ENCODE measurements at places on chromosomes 7 and 10. TPM values are rescaled to one million over a fixed set of nuclear protein-coding genes. Genes with fewer than 3 reads are reported as not detected.
A peak's percentile ranks its signal among the peaks of the same experiment; 100 is the strongest.

Gene SLC18A3
- not detected for total RNA-seq

GRCh38 chr10:120480848-120481247 lies 23.8 kb downstream of the PLPP4 start:
- peak; percentile 24 for DNase-seq

- no peak for DNase-seq
Observed at GRCh38 chr7:85498031-85498430, 311.2 kb upstream of the SEMA3D start.

Gene CALD1
- total RNA-seq, result 411 TPM

GRCh38 chr7:30117896-30118295 lies 16.9 kb upstream of the MTURN start:
- DNase-seq, result no peak

GRCh38 chr10:53315709-53316108 lies 543.1 kb upstream of the MBL2 start:
- DNase-seq, result no peak

DNA sequence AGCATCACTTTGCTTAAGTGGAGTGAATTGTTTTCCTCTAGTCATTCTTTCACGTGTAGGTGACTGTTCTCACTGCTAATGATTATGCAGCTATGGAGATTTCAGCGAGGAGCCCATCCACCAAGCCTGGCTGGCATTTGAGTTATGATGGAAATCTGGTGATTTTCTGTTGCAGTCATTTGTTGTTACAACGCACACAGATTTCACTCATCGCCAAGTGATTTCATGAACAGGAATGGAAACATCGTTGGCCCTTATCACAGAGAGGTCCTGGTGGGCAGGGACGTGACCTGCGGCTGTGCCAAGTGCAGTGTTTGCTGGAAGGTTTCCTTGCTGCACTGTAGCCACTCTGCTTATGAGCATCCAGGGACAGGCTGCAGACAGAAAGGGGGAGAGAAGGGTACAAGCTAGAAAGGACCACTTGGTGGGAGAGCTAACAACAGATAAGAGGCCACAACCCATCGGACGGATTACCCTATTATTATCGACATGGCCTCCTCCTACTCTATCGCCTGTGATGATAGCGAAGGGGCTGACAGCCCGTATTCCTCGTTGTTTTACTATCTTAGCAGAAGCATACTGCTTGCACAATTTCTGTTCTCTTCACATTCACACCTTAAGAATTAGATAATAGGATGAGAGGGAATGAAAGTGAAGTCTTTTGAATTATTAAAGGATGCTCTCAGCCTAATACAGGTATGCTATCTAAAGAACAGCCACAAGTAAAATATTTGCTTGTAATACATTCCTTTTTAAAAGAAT lies 99.0 kb upstream of the PITRM1 start:
- DNase-seq, result no peak

Gene TAS2R41
- total RNA-seq, result not detected

DNA sequence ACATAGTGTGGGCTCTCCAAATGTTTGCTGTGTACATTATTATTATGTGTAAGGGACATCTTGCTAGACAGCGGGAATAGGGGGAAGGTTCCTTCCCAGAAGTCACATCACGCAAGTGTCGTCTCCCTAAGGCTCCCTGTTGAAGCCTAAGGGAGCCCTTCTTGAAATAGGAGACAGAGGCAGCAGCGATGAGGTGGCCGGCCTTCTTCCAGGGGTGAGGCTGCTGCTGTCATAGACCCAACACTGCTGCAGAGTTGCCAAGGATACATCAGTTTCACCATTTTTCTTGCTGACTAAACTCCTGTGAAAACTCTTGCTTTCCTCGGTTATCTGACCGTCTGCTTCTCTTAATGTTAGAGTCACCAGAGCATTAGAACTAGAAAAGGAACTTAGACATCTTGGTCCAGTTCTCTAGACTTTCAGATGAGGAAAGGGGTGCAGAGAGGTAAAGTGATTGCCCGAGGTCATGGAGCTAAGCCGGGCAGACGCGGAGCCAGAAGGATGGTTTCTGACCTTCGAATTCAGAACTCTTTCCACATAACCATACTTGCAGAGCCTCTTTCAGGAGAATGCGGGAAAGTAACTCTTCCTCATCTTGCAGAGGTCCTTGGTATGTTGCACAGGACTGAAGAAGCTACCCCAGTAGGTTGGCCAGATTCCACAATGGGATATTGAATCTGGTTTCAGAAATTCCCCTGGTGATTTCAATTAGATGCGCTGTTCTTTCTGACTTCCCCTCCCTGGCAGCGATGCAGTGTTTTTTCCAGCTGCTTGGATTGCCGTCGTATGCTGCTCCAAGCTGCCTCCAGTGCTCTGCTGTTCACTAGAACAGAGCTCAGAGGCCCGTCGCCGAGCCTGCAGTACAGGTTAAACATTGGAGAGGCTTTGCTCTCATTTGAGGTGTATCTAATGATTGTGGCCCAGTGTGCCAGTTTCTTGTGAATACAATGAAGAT lies 217.1 kb downstream of the CAMK1D start:
- DNase-seq, result no peak

Gene MMD2
- total RNA-seq, result not detected

Gene SLC39A12
- total RNA-seq, result not detected

DNA sequence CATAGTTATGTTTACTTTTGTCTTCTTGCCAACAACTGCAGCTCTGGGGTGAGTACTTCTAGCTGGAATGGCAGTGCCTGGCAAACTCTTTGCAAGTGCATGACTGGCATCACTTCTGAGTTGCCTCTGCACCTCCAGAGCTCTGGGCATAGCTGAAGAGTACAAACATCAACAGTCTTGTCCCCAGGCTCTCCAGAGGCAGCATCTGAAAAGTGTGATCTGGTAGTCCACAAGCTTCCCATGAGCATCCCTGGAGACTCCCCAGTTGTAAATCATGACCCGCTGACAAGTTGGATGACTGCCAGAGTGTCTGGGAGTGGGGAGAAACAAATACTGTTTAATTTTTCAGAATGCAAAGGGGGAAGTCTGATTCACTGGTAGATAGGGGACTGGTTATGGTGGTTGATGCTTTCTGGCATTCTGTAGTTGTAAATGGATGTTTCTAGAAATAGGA lies 138.9 kb upstream of the CDK13 start:
- DNase-seq, result peak; percentile 53

DNA sequence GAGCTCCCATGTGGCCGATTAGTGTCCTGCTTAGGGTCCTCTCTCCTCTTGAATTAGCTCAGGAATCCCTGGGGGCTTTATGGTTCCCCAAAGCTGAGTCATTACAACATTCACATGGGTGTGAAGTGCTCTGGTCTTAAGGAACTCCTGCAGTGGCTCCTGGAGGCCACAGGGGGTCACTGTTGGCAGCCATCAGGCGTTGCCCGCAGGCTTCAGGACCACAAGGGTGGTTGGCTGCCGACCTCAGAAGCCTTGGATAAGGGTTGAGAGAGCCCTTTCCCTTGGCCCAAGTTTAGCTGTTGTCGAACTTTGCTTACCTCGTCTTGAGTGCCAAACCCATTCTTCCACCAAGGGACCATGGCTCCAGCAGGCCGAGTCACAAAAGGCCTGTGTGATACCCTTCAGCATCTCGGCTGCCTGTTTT lies 61.7 kb downstream of the SH2D4B start:
- peak; percentile 23 for DNase-seq

DNA sequence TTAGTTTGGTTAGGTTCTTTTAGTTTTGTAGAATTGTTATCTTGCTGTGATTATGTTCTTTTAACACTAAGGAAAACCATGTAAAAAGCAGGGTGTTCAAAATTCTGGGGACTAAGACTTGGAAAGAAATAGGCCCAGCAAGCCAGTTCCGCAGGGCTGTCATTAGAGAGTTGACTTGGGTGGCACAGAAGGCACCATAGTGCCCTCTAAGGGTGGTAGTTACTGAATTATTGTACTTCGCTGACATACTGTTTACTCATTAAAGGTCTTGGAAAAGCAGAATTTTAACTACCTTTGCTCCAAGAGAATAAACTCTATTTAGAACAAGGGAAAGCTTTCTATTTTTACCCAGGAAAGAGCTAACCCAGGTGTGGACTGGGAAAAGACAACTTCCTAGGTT lies 86.5 kb downstream of the OTUD1 start:
- no peak for DNase-seq

Gene GIMAP2
- total RNA-seq, result not detected

DNA sequence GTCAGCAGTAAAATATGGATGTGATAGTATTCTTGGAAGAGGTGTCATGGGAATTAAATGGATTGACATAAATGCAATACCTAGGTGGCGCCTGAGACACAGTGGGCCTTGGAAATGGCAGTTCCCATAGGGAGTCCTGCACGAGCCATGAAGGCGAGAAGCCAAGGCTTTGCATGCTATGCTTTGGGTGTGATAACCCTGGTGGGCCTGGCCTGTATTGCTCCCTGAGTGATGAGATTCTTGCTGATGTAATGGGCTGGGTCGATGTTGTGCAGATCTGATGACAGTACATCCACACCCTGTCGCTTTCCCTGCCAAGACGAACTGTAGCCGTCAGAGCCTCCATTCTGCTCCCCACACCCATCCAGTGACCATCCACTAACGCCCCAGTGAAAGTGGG lies 46.4 kb downstream of the CREB5 start:
- DNase-seq, result no peak

DNA sequence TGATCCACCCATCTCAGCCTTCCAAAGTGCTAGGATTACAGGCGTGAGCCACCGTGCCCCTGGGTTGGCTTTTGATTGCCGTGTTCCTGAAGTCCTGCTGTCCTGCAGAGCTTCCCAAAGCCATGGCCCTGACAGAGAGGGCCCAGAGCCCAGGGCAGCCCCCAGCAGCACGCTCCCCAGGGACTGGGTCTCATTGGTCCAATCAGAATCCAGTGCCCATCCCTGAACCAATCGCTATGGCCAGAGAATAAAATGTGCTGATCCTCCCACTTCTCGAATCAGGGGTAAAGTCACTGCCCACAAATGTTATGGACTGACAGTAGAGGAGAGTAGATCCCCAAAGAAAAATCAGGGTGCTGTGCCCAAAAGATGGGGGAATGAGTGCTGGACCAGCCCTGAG lies 5.0 kb upstream of the C10orf105 start:
- no peak for DNase-seq

Gene CTAGE15
- 0.22 TPM for total RNA-seq

Gene PDE6C
- not detected for total RNA-seq

DNA sequence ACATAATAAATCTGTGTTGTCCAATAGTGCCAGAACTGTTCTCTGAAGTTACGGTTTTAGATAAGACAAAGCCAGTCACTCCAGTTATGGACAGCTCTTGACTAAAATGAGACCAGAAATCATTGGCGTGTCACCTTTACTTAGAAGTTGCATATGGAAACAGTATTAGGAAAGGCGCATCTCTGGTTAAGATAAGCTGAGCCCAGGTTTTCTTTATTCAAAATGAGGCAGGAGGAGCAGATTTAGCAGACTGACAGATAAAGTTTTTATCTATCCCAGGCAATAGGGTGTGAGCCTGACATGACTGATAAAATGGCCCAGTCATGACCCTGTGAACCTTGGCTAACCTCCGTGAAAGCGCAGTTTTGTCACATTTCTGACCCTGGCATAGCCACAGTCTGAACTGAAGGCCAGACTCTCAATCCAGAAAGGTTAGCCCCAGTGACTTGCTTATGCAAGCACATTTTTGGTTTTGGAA lies 4.2 kb downstream of the CYP26A1 start:
- DNase-seq, result peak; percentile 24

Gene UPP1
- 60.4 TPM for total RNA-seq

Gene ANKRD61
- total RNA-seq, result 0.42 TPM

DNA sequence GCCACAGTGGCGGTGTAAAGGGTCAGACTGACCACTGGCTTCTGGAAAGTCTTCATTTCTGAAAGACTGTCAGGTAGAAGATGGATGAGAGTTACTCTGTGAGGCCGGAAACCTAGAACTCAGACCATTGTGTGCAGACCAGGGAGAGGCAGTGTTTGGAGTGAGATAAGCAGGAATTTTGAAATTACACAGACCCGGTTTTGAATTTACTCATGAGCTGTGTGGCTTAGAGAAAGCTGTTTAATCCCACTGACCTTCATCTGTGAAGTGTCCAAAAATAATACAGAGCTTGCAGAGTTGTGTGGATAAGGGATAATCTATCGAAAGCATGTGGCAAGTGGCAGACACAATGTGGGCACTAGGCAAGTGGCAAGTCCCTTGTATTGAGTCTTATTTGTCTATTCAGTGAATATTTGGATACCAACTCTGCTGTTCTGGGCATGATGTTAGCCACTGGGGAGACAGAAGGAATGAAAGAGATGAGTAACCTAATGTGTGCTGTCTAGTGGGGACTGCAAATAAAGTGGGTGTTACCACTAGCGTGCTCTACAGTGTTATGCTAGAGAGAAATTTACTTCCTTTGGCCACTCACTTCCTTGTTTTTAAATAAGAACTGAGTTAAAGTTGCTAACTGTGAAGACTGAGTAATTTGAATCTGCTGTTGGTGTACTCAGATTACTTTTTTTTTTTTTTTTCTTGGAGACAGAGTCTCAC lies 69.4 kb downstream of the KIAA1217 start:
- no peak for DNase-seq

Gene VAX1
- total RNA-seq, result not detected

- no peak for DNase-seq
Observed at GRCh38 chr7:69656890-69657289, 58.6 kb downstream of the AUTS2 start.

DNA sequence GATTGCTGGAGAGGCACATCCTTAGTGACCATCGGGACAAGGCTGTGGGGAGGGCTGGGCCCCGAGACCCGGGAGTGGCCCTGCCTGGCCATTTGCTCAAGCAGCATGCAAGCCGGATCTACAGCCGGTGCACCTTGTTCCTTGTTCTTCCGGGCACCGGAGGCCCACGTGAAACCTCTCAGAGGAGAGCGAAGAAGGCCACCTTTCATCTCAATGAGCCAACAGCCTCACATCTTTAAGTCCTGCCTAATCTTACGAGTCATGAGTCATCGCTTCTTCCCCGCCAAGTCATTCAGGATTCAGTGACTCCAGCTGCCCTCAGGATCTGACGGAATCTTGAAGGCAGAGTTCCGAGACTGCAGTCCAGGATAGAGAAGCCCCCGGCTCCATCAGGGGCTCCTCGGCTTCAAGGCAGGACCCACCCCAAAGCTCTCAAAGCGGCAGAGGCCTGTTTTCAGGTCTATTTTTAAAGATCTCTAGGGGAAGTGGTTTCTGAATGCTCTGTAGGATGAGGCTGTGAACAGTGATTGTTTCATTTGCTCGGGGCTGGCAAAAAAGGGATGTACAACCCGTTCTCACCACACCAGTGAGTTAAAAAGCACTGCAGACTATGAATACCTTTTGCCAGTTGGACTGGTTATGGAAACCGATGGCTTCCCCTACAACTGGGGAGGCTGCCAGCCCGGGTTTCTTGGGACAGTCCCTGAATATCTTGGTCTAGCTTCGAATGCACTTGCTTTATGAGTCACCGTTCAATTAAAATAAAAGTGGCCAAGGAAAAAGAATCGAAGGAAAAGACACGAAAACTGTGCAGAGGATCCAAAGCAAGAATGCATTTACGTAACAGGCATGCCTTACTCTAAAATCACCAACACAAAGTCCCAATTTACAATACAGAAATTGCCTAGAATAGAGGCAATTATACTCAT lies 57.2 kb upstream of the ECHDC3 start:
- peak; percentile 57 for DNase-seq

DNA sequence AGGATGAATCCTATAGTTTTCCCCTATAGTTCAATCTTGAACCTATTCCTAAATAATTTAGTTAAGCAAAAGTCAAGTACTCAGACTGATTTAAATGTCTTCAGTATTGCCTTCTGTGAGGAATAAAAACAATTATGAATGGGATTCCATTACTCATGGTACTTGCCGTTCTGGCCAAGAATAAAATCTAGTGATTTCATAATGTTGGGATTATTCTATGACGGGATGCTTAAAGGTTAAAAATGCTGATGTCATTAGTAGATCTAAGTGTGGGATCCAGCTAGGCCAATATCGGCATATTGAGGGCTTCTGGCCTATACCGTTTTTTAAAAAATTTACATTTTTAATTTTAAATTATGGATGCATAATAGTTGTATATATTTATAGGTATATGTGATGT lies 5.3 kb downstream of the BPGM start:
- no peak for DNase-seq

All from SJSA1 (cell line).